ENCODE measurements at places on chromosomes 4 and X. TPM values are rescaled to one million over a fixed set of nuclear protein-coding genes. Genes with fewer than 3 reads are reported as not detected.

GLUD2 gene
- total RNA-seq, result 2.0 TPM

FABP2 gene
- not detected for total RNA-seq

MAGEA10 gene
- total RNA-seq, result not detected

CXorf51A gene
- not detected for total RNA-seq

Measured in activated T-cell treated with anti-CD3 and anti-CD28 coated beads, Interleukin-2, amount 50 U/mL, for 4 hours (primary cell).